ENCODE measurements at places on chromosomes 16 and 17.

DNA sequence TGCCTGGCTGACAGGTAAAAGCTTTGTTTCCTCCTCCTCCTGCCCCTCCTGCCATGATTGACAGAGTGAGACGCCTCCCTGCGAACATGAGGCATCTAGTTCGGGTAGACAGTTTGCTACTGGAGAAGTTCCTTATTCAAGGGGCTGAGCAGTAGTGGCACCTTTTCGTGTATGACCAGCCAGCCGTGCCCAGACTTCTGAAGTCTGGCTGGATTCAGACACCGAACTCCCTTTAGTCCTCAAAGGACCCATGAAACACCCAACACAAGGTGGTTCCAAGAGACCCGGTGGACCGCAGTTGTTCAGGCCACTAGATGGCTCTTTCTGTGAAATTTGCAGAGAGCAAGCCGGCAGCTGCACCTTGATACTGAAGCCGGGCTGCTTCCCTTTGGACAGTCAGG, 192.8 kb downstream of the XYLT1 start:
- no peak for DNase-seq

DNA sequence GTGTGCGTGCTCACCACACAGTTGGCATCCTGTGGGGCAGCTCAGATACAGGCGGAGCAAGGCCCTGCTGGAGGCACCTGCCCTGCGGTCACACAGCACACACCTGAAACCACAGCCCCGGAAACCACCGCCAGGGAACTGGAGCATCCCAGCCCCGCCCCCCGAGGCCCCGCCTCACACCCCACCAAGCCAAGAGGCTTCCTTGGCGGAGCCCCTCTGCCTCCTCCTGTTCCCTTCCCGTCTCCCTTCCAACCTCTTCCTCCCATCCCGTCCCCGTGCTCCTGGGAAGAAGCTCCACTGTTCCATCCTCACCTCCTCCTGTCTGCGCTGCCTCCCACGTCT, 205.5 kb downstream of the NTN1 start:
- DNase-seq, result no peak

DNA sequence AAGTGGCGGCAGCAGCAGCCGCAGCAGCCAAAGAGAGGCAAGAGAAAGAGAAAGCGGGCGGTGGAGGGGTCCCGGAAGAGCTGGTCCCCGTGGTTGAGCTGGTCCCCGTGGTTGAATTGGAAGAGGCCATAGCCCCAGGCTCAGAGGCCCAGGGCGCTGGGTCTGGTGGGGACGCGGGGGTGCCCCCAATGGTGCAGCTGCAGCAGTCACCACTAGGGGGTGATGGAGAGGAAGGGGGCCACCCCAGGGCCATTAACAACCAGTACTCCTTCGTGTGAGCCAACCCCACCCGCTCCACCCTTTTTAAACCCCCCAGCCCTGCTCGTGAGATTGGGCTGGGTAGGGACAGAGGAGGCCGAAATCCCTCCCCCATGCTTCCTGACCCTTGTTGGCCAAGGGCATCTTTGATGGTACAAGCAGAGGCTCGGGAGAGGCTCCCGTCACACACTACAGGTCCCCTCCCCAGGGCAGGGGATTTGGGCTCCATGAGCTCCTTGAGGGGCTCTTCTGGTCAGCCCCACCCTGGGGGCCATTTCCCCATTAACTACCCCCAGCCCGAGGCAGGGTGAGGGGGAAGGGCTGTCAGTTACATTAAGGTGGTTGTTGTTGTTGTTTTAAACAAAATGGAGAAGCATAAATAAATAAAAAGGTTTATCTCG, 4.6 kb upstream of the ATP2A1 start:
- no peak for DNase-seq

DNA sequence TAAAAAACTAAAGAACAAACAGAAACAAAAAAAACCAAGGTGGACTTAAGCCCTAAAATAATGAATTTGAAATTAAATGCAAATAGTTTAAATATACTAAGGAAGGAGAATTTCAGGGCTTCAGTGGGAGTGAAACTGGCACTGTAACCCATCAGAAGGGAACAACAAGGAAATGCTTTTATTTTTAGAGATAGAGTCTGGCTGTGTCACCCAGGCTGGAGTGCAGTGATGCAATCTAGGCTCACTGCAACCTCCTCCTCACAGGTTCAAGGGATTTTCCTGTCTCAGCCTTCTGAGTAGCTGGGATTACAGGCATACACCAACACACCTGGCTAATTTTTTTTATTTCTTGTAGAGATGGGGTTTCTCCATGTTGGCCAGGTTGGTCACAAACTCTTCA, 625.2 kb upstream of the CDH8 start:
- DNase-seq, result no peak

- DNase-seq, result no peak
Observed at GRCh38 chr17:78852709-78853121, 12.1 kb upstream of the USP36 start.

DNA sequence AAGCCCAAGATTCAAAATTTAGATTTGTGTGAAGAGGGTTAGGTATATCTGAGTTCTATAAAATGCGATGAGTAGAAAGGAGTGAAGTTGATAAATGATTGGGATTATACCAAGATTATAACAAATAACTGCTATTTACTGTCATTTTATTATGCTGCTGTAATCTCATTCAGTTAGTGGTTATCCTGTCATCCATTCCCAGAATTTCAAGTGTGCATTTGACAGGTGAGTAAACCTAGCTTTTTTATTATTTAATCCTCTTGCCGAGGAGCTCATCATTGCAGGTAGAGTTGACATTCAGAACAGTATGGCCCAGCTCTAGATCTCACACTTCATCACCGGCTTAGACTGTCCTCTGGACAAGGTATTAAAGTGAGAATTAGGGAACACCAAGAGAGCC, 1146.2 kb downstream of the CDH11 start:
- DNase-seq, result no peak

DNA sequence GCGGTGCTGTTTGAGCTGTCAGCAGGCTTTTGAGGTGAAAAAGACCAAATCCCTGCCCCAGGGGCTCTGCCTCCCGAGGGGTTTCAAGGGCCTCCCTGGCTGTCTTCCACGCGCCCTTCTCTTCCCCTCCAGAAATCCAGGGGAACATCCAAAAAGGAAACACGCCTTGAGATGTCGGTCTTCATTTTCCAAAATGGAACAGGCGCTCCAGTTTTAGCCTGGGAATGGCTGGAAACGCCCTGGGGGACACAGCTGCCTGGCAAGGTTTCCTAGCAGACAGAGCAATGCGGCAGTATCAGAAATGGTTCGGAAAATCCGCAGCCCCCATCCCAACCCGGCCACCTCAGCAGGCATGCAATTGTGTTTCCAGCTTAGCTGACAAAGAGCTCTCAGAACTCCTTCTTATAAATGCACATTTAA, 16.6 kb upstream of the LITAF start:
- no peak for DNase-seq

- no peak for DNase-seq
Observed at GRCh38 chr17:68390888-68391545, 66.3 kb downstream of the WIPI1 start.

DNA sequence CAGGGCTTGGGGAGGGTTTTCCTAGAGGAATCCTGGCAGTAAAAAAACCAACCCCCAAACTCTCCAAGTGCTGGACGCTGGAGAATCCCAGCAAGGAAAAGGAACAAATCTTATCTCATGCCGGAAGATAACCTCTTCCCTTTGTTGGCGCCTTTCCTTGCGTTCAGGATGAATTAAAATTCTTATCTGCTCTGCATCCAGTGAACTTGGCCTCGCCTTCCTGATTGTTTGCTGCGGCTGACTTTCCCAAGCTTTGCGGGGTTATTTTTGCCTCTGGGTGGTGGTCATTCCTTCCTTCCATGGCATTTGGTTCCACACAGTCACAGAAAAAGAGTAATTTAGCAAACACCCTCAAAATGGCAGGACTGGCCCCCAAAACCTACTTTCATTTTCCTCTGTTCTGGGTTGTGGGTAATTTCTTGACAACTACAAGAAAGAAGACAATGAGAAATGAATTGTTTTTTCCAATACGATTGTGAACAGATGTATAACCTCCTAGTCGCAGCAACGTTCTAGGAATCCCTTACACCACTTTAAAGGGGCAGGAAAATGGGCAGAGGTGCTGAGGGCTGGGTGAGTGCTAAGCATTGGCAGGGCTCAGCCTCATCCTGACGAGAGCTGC, 77.8 kb downstream of the MRC2 start:
- no peak for DNase-seq

DNA sequence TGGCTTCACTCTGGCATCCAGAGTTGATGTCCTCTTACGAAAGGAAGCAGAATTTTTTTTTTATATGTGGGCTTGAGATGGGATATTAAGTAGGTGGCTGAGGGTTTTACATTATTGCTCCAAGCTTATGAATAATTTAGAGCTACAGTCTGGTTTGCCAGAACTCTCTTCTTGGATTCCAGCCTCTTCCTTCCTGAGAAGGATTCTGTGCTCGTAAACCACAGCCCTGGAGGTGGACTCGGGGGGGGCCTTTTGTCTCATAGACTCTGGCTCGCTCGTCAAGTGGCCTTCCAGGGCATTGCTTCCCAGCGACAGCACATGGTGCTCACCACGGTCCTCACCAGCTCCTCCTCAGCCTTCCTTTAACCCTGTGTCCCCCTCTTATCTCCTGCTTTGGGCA, 43.2 kb downstream of the TMEM11 start:
- DNase-seq, result no peak

DNA sequence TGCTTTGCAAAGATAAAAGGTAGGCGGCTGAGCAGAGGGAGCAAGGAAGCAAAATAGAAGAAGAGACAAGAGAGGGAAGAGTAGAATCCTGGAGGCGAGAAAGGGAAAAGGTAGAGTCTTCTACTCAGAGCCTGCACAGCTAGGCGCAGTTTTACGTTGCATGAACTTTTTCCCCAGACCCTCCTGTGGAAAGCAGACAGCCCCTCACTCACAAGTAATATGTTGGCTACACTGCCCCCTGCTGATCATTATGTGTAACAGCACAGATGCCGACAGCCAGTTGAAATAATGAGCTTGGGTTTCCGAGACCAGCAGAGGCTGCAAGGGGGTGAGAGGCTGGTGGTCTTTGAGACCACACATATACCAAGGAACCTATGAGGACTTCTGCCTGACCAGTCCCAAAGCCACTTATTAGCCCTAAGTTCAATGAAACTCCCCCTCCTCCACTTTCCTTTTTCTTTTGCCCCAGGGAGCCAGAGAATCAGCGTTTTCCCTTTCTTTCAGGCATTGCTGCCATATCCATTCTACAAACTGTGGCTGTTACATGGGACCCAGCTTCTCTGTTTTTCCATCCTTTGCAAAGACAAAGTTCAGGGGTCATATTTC, 22.5 kb upstream of the CMTR2 start:
- no peak for DNase-seq
